Posterior vena cava (tissue), 2 donors: ENCODE measurements at places on chromosomes 3 and 15. TPM values are rescaled to one million over a fixed set of nuclear protein-coding genes. Genes with fewer than 3 reads are reported as not detected.

GRCh38 chr15:89395996-89396395, 61.4 kb upstream of the POLG start:
- DNase-seq, result no peak

Gene SLC51B
- not detected for total RNA-seq

GRCh38 chr3:98733053-98733811, 29.9 kb upstream of the ST3GAL6 start:
- DNase-seq, result peak; percentile 81

Gene PROK2
- 2.0 TPM for total RNA-seq

- DNase-seq, result no peak
Measured at GRCh38 chr3:12041446-12042041, 37.4 kb downstream of the SYN2 start.

Gene SAMD7
- not detected for total RNA-seq
